Activated T-helper 1 cell treated with anti-CD3 and anti-CD28 coated beads, Interleukin-12 subunit alpha, Interleukin-12 subunit beta, Interleukin-2, Interleukin-4 antibody, amounts not matched to agents 30 ng/mL and 10 ng/mL and 1 ng/mL, durations not matched to agents 14 hours and 24 hours and 36 hours (primary cell): ENCODE measurements at places on chromosomes 5 and 9. TPM values are rescaled to one million over a fixed set of nuclear protein-coding genes. Genes with fewer than 3 reads are reported as not detected.

DNA sequence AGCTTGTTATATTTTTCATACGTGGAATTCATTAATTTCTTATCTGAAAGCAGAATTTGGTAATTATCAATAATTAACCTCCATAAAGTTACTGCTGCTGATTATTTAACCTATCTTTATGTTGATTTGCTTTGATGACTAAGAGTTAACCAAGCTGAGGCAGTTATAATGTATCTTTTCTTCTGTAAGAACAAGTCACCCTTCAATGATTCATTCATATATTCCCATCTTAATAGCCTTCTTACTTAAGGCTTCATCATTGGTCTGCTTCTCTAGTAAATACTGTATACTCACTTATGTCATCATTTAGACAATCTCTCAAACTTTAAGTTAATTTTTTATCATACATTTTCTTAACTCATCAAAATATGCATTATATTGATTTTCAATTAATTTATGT lies 592.2 kb downstream of the ANXA1 start:
- H3K4me1 ChIP-seq: no peaks in the 10 kb centered on the region
- no peak for DNase-seq
- H3K27ac ChIP-seq: no peak overlapping the region
- H3K36me3 ChIP-seq: no peaks in the 10 kb centered on the region
- H3K4me3 ChIP-seq: no peak overlapping the region

DNA sequence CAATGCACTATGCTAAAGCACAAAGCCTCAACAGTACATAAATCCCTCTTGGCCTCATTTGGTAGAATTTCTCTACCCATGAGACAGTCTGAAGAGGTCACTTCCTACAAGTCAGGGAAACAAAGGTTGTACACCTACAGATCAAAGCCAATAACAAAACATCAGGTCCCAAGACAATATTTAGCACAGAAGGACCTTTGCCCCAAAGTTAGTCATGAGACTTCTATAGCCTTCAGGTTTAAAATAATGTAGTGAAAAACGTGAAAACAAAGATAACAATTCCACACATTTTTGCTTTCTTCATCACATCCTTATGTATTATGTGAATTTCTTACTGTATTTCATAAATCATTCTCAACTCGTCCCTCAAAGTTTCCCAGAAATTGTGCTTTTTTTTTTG lies 15.8 kb downstream of the AFF4 start:
- no peak overlapping the region for H3K27ac ChIP-seq
- no peaks in the 10 kb centered on the region for H3K27me3 ChIP-seq
- H3K36me3 ChIP-seq: peaks cover 10% of the 10 kb centered on the region
- peaks cover 20% of the 10 kb centered on the region for H3K4me1 ChIP-seq

The FRMPD1 gene
- 0.03 TPM in 1 of 2 replicates, not detected in the other for total RNA-seq

DNA sequence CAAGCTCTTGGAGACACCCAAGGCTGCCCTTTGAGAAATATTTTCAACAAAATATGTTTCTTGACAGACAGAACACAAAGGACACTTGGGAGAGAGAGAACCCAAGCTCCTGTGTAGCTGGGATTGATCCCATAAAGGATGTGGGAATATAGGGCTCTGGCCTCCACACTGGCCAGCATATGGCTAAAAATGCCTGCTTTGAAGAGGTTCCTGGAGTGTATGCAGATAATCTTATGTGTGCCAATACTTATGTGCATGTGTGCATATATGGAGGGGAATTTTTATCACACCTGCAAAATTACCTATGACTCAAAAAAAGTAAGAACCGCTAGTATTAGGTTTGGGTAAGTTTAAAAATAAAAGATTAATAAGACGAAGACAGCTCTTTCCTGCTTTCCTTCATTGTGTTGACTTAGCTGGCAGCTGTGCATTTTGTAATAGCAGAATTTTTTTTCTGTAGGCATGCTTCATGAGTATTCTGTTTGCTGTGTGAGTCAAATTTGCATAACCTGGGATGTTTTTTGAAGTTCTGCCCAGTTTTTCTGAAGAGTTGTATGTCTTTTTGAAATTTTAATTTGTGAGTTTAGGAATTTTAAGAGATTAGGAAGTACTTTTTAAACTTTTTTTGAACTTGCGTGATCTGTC lies 42.6 kb downstream of the HACD4 start:
- H3K36me3 ChIP-seq: peaks cover 37% of the 10 kb centered on the region
- no peaks in the 10 kb centered on the region for H3K27me3 ChIP-seq
- no peak overlapping the region for H3K27ac ChIP-seq
- H3K4me3 ChIP-seq: no peak overlapping the region
- no peaks in the 10 kb centered on the region for H3K4me1 ChIP-seq
- DNase-seq: no peak

DNA sequence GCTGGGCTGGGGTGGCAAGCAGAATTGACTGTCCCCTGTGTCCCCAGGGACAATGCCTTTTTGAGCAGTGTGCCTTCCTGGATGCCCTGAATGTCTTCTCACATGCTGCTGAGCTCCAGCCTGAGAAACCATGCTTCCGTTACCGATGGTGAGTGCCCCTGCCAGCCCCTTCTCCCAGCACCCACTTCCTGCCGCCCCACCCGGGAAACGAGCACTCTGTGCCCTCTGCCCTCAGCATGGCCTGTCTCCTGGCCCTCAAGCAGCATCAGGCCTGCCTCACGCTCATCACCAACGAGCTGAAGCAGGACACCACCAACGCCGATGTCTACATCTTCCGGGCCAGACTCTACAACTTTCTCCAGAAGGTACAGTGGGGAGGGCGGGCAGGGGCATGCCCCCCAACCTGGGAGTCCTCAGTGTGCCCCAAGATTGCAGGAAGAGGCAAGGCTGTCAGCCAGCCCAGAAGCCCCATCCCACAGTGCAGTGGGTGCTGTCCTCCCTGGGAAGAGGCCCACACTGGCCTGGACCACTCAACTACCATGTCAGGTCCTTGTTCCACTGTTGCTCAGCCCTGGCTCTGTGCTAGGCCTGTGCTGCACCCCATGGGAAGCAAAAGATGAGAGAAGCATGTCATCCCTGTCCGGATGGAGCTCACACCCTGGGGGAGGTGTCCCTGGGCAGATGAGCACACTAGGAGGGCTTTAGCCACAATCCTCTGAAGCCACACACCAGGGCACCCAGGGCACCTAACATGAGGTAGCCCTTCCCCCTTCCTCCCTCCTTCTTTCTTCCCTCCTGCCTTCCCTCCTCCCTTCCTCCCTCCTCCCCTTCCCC lies 4.4 kb downstream of the TTC16 start:
- H3K27ac ChIP-seq: peak overlapping the region; percentile 18
- H3K4me1 ChIP-seq: peaks cover 21% of the 10 kb centered on the region
- H3K4me3 ChIP-seq: no peak overlapping the region
- H3K36me3 ChIP-seq: no peaks in the 10 kb centered on the region
- DNase-seq: no peak
- peaks cover 2% of the 10 kb centered on the region for H3K27me3 ChIP-seq

GRCh38 chr9:71108937-71109336 lies 12.5 kb downstream of the TRPM3 start:
- H3K4me3 ChIP-seq: no peak overlapping the region
- DNase-seq: no peak
- H3K27ac ChIP-seq: no peak overlapping the region
- no peaks in the 10 kb centered on the region for H3K4me1 ChIP-seq
- no peaks in the 10 kb centered on the region for H3K36me3 ChIP-seq

The ANKRD31 gene
- 0.36 and 0.37 TPM in 2 replicates for total RNA-seq

DNA sequence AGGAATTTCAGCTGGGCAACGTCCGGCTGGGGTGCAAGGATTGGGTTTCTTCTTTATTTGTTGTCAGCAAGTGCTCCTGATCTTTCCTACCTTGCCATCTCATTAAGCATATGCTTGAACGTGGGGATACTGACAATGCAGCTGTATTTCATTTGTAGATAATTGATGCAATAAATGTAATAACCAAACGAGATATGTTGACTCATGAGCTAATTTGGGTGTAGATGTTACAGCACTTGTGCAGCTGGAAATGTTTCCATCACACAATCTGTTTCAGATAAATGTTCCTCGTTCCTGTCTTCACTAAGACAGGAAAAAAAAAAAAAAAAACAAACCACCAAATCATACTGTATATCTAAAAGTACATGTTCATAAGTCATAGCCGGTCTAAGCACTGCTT lies 123.8 kb downstream of the DMRT2 start:
- no peak overlapping the region for H3K4me3 ChIP-seq
- no peaks in the 10 kb centered on the region for H3K36me3 ChIP-seq
- no peaks in the 10 kb centered on the region for H3K4me1 ChIP-seq
- no peak for DNase-seq

DNA sequence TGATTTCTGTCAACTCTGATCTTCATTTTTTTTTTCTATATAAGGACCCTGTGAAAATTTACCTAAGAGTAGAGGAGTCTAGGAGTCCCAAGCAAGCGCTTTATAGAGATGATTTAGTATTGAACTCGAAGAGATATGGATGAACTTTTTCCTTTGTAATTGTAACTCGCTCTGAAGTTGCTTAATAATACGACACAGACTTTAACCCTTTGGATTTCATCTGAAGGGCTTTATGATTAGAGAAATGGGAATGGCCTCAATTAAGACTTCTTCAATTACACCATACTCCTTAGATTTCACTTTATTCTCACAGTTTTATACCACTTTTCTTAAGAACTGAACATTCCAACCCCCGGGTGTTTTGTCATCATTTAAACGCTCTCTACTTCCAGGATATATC lies 647.7 kb downstream of the HTR1A start:
- DNase-seq: no peak
- no peaks in the 10 kb centered on the region for H3K4me1 ChIP-seq
- H3K4me3 ChIP-seq: no peak overlapping the region
- H3K36me3 ChIP-seq: no peaks in the 10 kb centered on the region
- no peak overlapping the region for H3K27ac ChIP-seq
